Activated CD4-positive, alpha-beta T cell treated with anti-CD3 and anti-CD28 coated beads, Interleukin-2, Interleukin-6, amounts not matched to agents 100 ng/mL and 50 ng/mL, durations not matched to agents 16 hours and 8 hours (primary cell): ENCODE measurements at places on chromosomes 2 and 18.

GRCh38 chr2:236632295-236633218 lies 62.9 kb downstream of the ACKR3 start:
- no peak for DNase-seq

DNA sequence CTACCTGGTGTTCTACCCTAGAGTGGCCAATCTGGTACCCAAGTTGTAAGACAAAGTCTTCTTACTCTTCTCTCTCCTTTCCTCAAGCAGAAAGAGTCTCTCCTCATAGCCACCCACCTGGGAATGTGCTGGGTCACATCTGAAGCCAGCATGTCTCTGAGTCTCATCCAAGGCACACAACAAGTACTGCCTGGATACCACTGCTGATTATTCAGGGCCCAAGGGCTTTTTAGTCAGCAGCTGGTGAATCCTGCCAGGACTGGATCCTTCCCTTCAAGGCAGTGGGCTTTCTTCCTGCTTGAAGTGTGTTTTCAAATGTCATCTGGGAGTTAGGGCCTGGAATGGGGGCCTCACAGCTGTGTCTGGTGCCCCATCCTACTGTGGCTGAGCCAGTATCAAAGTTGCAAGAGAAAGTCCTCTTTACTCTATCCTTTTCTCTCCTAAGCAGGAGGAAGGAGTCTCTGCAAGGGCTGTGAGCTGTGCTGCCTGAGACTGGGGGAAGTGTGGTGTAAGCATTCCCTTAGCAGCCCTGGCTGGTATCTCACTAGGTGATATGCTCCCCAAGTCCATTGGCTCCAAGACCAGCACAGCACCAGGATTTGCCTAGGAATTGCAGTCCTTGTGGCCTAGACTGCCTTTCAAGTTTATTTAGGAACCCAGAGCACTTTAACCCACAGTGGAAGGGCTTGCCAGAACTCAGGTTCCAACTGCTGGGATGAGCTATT lies 27.2 kb downstream of the OXER1 start:
- no peak for DNase-seq

- DNase-seq, result peak; percentile 28
These were observed 1.3 kb downstream of the HDAC4 start for GRCh38 chr2:239399433-239399920.

DNA sequence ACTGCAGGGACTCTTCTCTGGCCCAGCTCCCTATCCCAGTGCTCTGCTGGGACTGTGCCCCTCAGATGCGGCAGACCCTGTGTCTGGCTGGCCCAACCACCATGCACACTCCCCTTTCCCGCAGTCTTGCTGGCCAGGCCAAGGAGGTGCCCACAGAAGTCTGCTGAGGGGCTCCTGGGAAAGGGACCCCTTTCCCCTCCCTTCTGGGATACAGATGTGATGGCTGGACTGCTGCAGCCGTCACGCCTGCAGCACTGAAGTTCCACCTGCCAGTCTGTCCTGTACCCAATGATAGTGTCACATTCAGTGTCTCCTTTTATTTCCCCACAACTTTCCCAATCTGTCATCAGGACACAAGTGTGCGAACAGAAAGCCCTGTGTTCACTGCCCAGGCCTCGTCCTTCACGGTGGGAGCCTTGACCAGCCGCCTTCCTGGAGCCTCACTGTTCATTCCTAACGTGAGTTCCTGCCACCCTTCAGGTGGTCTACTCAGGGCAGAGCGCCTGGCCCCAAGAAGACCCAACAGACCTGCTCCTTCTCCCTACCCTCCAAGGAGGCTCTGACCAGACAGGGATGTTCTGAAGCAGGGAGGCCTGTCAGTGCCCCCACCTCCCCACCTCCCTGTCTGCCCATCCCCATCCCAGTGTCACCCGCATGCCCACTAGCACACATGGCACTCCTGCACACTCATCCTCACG lies 47.1 kb downstream of the ANKMY1 start:
- DNase-seq, result no peak

GRCh38 chr2:179951680-179952079 lies 55.4 kb downstream of the CWC22 start:
- DNase-seq, result no peak

GRCh38 chr2:3313781-3314375 lies 63.7 kb downstream of the EIPR1 start:
- DNase-seq, result no peak

DNA sequence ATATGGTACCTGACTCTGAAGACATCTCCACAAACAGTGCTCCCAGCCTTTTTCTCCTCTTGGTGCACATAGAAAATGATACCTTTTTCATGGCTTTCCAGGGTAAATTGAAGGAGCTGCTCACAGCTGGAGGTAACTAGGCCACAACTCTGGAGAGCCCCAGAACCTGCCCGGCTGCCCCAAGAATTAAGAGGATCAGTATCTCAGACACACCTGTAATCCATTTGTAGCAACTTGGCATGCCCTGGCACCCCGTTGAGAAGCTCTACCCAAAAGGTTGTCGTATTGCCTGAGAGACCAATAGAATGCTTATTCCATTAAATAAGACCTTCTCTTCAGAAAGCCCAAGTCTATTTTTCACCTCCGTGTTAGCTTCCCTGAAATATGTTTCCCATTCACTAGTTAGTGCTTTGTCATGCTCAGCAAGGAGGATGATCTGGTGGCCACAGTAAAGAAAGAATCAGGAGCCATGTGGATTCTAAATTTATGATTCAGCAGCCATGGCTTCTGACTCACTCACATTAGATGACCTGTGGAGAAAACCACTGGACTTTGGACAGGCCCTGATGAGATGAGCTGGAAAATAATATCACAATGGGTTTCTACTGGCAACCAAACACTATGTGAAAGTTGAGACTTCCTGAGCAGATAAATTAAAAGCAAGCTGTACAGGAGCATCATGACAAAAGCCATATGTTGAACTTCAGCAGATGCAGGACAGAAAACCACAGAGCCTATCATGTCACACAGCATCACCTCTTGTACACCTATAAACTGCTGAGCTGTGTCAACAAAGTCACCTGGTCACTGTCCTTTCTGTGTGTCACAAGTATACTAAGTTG lies 253.3 kb upstream of the OSR1 start:
- no peak for DNase-seq

GRCh38 chr18:57631697-57632096 lies 10.1 kb upstream of the NARS1 start:
- no peak for DNase-seq

GRCh38 chr2:166357068-166357949 lies 18.4 kb downstream of the SCN9A start:
- no peak for DNase-seq

DNA sequence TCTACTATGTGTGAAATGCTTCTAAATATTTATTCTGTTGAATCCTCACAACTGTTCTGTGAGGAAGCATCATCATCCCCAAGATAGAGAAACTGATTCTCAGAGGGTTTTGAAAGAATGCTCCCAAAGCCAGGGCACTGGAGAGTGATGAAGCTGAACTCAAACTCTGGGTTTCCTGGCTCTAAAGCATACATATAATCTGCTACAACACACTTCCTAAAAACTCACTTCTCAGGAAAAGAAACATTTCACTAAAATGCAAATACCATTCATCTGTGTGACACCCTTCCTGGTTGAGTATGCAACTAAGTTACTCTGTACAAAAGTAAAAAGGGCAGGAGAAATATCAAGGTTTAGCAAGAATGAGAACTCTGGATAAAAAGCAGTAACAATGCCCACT lies 58.6 kb downstream of the GRB14 start:
- no peak for DNase-seq

GRCh38 chr2:170550501-170550900 lies 164.6 kb upstream of the SP5 start:
- DNase-seq, result no peak
